ENCODE measurements at places on chromosomes 1 and 21.

- DNase-seq: no peak
These were observed 38.2 kb upstream of the ZNF124 start for GRCh38 chr1:247210062-247210375.

DNA sequence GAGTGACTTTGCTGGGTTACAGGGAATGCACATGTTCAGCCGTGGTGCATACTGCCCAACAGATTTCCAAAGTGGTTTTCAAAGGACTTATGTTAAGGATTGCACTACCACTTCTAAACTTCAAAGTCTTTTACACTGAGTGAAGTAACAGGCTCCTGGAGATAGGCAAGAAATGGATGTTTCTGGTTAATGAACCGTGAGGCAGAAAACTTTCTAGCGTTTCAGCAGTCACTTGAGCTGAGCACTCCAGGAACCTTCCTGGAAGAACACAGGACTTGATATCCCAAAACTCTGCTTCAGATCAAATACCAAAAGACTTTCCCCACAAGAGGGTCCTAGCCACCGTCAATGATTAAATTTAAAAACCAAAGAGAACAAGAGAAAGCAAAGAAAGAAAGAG lies 74.3 kb upstream of the ATP1A1 start:
- DNase-seq: no peak

GRCh38 chr1:61420909-61421835 lies 303.8 kb downstream of the TM2D1 start:
- DNase-seq: no peak

- DNase-seq: no peak
These were observed 25.1 kb upstream of the PLEKHA6 start for GRCh38 chr1:204384636-204385352.

Data from CD4-positive, alpha-beta T cell treated with Interleukin-1 beta for 1 hour (primary cell).